GM12878 (cell line): ENCODE measurements at places on chromosomes 4 and X.

GRCh38 chr4:109738104-109738872 is 8.4 kb upstream of the PLA2G12A start:
- no peak for DNase-seq

DNA sequence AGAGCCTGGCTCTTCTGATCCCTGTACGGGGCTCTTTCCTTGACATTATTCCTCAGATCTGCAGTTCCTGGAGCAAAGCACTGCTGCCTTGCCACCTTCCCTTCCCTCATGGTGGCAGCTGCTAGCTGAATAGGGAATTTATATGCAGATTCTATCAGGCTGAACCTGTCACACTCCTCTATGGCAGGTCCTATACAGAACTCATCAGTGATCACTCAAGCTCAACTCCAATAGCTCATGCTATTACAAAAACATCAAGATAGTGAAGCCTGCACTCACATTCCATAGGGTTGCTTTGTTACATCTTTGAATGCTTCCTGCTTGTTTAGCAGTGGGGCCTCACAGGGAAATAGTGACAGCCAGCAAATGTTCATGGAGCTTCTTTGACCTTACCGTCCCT is 71.7 kb downstream of the SLC2A9 start:
- DNase-seq = no peak

DNA sequence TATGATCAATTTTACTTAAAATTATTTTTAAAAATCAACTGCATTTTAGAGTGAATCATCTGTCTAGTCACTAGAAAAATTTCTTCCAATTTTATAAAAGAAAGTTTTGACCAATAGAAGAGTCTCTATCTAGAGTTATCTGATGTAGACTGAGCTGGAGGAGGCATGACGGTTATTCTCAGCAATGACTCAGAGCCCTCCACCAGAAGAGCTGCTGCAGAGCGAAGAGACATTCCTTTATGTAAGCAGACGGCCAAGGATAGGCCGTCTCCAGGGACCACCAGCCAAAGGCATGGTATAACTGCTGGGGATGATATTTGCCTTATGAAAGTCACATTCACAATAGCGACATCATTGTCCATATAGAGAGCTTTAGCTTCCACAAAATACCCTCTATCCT is 23.0 kb downstream of the LDB2 start:
- DNase-seq = no peak

GRCh38 chr4:137994853-137995252 is 247.3 kb downstream of the SLC7A11 start:
- no peak for DNase-seq

DNA sequence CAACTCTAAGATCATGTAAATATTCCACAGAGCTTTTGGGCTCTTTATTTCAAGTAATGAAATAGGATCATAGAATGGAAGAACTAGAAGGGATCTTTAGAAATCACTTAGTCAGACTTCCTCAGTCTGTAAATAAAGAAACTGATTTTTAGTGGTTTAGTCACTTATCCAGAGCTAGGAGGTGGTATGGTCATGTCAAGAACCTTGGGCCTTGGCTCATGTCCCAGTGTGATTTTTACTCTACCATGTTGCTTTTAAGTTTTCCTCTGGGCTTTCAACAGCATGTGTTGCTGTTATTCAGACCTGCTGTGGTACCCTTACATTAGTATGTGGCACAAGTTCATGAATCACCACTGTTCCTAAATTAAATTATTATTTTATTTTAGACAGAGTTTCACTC is 184.9 kb downstream of the FRAS1 start:
- no peak for DNase-seq
